SK-N-SH (cell line): ENCODE measurements at places on chromosomes 5 and 9.

- peak overlapping the region; percentile 98 for H3K27ac ChIP-seq
- DNase-seq, result peak; percentile 54
- no peaks in the 10 kb centered on the region for H3K27me3 ChIP-seq
- H3K4me3 ChIP-seq, result peak overlapping the region; percentile 85
- H3K36me3 ChIP-seq, result no peaks in the 10 kb centered on the region
These were observed 624 bp downstream of the FBXW11 start for GRCh38 chr5:172005708-172006320.

- no peak for DNase-seq
- H3K36me3 ChIP-seq, result no peaks in the 10 kb centered on the region
- no peaks in the 10 kb centered on the region for H3K27me3 ChIP-seq
These were observed 45.4 kb upstream of the LIFR start for GRCh38 chr5:38601863-38602298.

DNA sequence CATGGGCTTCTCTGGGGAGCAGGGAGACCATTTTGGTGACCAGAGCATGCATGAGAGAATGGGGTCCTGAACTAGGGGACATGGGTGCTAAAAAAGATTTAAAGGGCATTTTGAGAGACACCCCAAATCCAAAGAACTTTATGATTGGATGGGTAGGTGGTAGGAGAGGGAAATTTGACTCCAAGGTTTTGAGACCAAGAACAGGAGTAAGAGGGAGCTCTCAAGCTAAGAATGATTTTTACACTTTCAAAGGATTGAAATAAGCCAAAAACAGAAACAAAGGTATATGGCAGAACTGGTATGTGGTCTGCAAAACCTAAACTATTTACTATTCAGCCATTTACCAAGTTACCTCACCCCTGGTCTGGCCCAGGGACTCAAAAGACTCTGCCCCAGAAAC, 318.2 kb upstream of the CLINT1 start:
- no peak for DNase-seq
- H3K27ac ChIP-seq, result no peak overlapping the region
- no peaks in the 10 kb centered on the region for H3K27me3 ChIP-seq
- no peaks in the 10 kb centered on the region for H3K36me3 ChIP-seq
- H3K4me1 ChIP-seq, result no peaks in the 10 kb centered on the region

DNA sequence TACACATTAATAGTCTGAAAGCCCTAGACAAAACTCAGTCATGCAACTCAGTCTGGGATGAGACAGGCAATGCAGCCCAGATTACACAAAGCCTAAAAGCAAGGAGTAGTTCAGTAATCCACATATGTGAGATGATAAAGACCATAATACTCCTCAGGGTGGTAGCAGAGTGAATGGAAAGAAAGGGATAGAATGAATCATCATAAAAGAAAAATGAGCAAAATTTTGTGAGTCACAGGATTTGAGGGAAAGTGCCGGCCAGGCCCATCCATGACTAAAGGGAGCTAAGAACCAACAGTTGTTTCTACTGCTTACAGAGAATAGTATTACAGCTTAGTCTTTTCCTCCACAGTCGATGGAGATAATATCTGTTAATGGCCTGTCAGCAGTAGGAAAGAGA, 90.0 kb upstream of the POU5F2 start:
- no peak overlapping the region for H3K4me3 ChIP-seq
- no peak for DNase-seq
- no peaks in the 10 kb centered on the region for H3K36me3 ChIP-seq
- H3K27me3 ChIP-seq, result no peaks in the 10 kb centered on the region
- peak overlapping the region; percentile 67 for H3K27ac ChIP-seq

- no peaks in the 10 kb centered on the region for H3K36me3 ChIP-seq
- H3K27ac ChIP-seq, result no peak overlapping the region
- H3K4me1 ChIP-seq, result no peaks in the 10 kb centered on the region
These were observed 72.4 kb upstream of the GNAQ start for GRCh38 chr9:78103971-78104433.
